ENCODE measurements at places on chromosomes 7 and 10.

DNA sequence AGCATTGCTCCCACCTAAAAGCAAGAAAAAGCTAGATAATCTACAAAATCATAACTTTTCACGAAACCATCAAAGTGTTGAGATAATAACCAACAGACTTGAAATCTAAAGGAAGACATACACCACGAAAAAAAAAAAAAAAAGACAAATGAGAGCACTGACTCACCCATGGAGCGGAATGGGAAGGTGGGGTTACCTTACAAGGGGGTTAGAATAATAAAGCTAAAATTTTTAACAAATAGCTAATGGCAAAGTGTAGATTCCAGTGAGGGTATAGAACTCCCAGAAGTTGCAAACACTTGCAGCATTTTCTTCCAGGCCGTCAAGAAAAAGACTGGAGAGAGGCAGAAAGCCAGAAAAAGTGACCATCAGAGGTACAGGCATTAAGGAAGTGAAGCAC is 27.2 kb downstream of the IPMK start:
- no peak for DNase-seq
- peaks cover 6% of the 10 kb centered on the region for H3K4me1 ChIP-seq
- H3K27ac ChIP-seq = no peak overlapping the region
- no peaks in the 10 kb centered on the region for H3K27me3 ChIP-seq

GRCh38 chr10:97131666-97132065 is 54.1 kb downstream of the SLIT1 start:
- H3K27me3 ChIP-seq = peaks cover 2% of the 10 kb centered on the region
- no peaks in the 10 kb centered on the region for H3K4me1 ChIP-seq
- no peak overlapping the region for H3K27ac ChIP-seq
- no peak overlapping the region for H3K4me3 ChIP-seq
- no peak for DNase-seq

DNA sequence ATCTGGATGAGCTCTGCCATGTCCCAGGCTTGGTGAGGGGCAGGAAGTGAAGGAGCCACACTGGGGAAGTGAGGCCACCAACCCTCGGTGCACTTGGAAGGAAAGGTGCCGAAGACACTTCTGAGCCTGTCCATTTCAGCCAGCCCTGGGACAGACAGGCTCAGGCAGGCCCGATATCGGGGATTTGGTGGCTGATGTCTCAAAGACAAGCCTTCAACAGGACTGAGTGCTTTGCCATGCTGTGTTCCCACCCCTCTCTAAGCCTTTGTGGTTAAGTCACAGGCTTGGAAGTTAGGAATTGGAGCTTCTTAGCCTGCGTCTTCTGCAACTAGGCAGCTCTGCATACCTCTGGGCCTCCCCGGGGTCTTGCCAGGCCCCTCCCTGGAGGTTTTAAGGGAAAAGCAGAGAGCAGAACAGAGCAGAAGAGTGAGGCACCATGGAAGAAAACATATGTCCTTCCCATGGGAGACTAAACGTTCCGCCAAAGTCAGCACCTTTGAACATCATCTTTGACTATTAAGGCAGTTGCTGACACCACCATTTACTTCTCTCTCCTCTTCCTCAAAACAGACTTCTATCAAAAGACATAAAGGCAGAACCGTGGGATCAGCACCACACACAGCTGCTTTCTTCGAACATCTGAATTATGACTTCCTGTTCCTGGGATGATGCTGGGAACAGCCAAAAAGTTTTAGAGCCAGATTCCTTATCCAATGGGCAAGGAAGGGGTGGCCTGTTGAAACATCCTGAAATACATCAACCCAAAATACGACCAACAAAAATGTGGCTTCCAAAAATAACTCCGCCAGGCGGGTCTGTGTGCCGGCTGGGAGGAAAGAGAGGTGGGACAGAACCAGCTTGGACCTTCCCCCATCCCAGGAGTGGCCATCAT is 71.8 kb downstream of the AFAP1L2 start:
- no peak overlapping the region for H3K27ac ChIP-seq
- no peaks in the 10 kb centered on the region for H3K36me3 ChIP-seq
- DNase-seq = no peak
- no peak overlapping the region for H3K4me3 ChIP-seq

DNA sequence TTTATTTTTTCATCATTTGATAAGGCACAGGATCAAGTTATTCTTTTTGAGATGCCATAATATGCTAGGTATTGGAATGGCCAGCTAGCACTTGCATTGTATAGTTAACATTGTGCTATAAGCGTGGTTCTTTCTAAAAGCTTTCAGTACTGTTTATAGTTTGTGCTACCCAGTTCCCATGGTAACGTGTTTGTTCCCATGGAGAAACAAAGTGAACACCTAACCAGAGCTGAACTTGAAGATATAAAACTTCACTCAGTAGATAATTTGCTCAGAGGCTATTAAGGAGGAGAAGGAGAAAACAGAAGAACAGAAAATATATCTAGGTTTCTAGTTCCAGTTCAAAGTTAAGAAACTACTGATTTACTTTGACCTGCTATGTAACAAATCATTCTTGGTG is 23.6 kb upstream of the ITGB8 start:
- peaks cover 2% of the 10 kb centered on the region for H3K27me3 ChIP-seq
- no peaks in the 10 kb centered on the region for H3K4me1 ChIP-seq
- DNase-seq = no peak
- no peak overlapping the region for H3K4me3 ChIP-seq

DNA sequence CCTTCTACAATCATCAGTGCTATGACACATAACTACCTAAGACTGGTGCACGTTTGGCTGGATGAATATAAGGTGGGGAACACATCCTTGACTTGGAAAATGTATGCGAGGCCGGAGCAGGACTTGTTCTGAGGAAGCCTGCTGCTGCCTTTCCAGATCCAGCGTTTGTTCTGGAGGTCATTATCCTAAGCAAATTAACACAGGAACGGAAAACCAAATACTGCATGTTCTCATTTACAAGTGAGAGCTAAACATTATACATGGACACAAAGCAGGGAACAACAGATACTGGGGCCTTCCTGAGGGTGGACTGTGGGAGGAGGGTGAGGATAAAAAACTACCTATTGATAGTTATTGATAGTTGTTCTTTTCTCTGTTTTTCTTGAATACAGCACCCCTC is 10.8 kb upstream of the GALNT11 start:
- no peak overlapping the region for H3K4me3 ChIP-seq
- peaks cover 4% of the 10 kb centered on the region for H3K27me3 ChIP-seq
- no peak for DNase-seq
- H3K36me3 ChIP-seq = no peaks in the 10 kb centered on the region
- H3K27ac ChIP-seq = no peak overlapping the region

GRCh38 chr7:151895631-151896031 is 18.7 kb upstream of the PRKAG2 start:
- no peaks in the 10 kb centered on the region for H3K4me1 ChIP-seq
- H3K27me3 ChIP-seq = peaks cover 26% of the 10 kb centered on the region
- no peaks in the 10 kb centered on the region for H3K36me3 ChIP-seq
- no peak overlapping the region for H3K4me3 ChIP-seq

DNA sequence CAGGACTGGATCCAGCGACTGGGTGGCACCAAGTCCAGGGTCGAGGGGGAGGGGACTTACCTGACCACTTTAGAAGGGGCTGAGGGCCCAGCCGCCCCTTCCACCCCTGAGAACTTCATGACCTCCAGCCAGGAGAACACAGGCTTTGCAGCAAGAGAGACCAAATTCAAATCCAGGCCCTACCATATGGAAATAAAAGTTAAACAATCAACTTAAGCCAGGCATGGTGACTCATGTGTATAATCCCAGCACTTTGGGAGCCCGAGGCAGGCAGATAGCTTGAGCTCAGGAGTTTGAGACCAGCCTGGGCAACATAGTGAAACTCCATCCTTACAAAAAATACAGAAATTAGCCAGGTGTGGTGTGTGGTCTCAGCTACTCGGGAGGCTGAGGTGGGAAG is 61.9 kb downstream of the COL13A1 start:
- peaks cover 2% of the 10 kb centered on the region for H3K27me3 ChIP-seq
- DNase-seq = no peak
- H3K36me3 ChIP-seq = no peaks in the 10 kb centered on the region
- no peak overlapping the region for H3K4me3 ChIP-seq
- no peak overlapping the region for H3K27ac ChIP-seq

DNA sequence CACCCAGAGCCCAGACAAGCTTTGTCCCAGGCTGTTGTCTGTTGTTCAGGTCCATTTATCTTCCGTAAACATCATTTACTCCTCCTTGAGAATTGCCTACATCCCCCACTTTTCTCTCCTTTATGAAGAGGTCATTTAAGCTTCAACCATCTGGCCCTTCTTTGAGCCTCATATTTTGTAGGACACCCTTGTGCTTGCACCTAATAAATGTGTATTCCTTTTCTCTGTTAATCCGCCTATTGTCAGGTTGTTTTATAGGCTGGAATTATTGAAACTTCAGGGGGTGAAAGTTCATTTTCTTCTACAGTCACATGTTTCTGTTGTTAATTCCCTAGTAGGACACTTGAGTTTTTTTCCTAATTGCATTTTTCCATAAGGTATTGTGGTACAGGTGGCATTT is 19.6 kb upstream of the CTTNBP2 start:
- H3K4me3 ChIP-seq = no peak overlapping the region
- no peaks in the 10 kb centered on the region for H3K36me3 ChIP-seq
- H3K4me1 ChIP-seq = no peaks in the 10 kb centered on the region
- no peaks in the 10 kb centered on the region for H3K27me3 ChIP-seq

- no peaks in the 10 kb centered on the region for H3K4me1 ChIP-seq
- no peaks in the 10 kb centered on the region for H3K27me3 ChIP-seq
- no peak overlapping the region for H3K4me3 ChIP-seq
These were observed 52.2 kb downstream of the GPR158 start for GRCh38 chr10:25226775-25227682.

DNA sequence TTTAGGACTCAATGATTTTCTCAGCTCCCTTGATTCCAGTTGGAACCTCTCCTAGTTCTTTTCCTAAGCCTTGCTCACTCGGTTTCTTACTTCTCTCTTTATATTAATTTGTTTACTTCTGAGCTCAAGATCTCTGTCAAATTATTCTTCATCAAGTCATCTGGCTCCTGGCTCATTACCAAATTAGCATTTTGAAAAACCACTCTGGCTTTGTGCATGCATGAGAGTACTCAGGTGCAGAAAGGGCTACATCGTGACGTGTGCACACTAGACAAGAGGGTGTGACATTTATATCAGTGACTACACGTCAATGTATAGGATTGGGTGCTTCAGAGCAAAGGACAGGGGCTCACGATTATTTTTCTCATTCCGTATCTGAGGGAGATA is 645.7 kb upstream of the DPP6 start:
- DNase-seq = no peak
- no peaks in the 10 kb centered on the region for H3K4me1 ChIP-seq
- no peaks in the 10 kb centered on the region for H3K27me3 ChIP-seq
- H3K36me3 ChIP-seq = no peaks in the 10 kb centered on the region

DNA sequence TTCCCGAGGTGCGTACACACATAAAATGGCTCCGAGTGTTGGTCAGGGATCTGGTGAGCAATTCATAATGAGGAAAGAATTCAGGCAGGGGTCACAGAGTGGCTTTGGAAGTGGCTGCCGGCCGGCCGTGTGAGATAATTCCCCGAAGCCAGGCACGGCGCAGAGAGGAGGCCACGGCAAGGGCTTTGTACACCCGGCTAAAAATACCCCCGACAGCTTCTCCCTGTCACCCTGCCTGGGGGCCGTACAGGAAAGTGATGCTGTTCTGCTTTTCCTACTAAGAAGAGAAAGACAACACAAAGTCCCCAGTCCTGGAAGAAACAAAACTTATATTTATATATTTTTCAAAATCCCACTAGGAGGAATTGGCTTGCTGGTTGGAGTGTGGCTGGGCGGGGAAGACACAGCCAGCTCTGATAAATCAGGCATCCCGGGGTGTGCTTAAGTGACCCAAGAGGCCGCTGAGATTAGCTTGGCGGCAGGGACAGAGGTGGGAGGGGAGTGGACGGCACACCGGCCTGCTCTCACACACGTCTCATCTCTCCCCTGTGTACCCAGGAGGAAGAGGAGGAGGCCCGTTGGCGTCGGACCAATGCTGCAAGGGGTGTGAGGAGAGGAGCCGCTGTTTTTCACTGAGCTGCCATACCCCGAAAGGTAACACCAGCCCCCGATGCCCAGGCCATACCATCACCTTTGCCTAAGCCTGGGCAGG is 70.5 kb downstream of the ZMIZ1 start:
- no peak overlapping the region for H3K4me3 ChIP-seq
- no peak overlapping the region for H3K27ac ChIP-seq
- no peaks in the 10 kb centered on the region for H3K36me3 ChIP-seq
- no peak for DNase-seq
- H3K4me1 ChIP-seq = peaks cover 37% of the 10 kb centered on the region

GRCh38 chr10:4028027-4028471 is 243.0 kb upstream of the KLF6 start:
- no peak overlapping the region for H3K4me3 ChIP-seq
- DNase-seq = no peak
- H3K27me3 ChIP-seq = no peaks in the 10 kb centered on the region
- H3K27ac ChIP-seq = no peak overlapping the region
- peaks cover 3% of the 10 kb centered on the region for H3K36me3 ChIP-seq

DNA sequence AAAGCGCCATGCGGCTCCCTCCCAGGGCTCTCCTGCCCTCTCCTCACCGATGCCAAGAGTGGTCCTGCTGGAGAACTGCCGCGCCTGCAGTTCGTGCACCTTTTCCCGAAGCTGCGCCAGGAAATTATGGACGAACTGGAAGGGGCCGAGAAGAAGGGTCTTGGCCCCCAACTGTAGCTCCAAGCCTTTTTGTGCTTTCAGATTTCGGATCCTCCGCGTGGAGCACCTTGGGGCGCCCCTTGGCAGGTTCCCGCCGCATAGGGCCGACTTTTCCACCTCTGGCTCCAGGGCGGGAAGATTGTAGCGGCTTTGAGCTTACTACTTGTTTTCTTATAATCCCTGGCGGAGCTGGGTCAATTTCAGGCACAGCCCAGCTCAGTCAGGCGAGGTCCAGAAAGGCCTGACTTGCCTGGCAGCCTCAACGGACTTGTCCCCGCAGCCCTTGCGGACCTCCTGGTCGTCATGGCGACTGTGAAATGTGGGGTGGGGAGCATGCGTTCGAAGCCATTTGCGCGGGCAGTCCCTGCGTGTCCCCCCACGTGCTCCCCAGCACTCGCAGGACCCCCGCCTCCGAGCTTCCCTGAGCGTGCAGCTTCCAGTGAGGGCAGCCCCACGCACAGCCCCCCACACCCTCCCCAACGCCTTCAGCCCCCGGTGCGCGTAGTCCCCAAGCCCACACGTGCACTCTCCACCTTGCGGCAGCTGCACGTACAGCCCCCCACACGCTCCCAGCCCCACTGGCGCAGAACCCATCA is 129.9 kb downstream of the KBTBD2 start:
- no peak overlapping the region for H3K4me3 ChIP-seq
- H3K4me1 ChIP-seq = peaks cover 11% of the 10 kb centered on the region
- peaks cover 56% of the 10 kb centered on the region for H3K27me3 ChIP-seq
- H3K27ac ChIP-seq = no peak overlapping the region

- no peaks in the 10 kb centered on the region for H3K4me1 ChIP-seq
- no peak overlapping the region for H3K27ac ChIP-seq
- no peak overlapping the region for H3K4me3 ChIP-seq
- no peaks in the 10 kb centered on the region for H3K36me3 ChIP-seq
These were observed 76.0 kb upstream of the CTTNBP2 start for GRCh38 chr7:117949232-117949631.

GRCh38 chr10:71072823-71073210 is 139.6 kb upstream of the UNC5B start:
- no peaks in the 10 kb centered on the region for H3K4me1 ChIP-seq
- H3K36me3 ChIP-seq = no peaks in the 10 kb centered on the region
- no peak overlapping the region for H3K4me3 ChIP-seq

- no peaks in the 10 kb centered on the region for H3K4me1 ChIP-seq
- no peaks in the 10 kb centered on the region for H3K36me3 ChIP-seq
- no peak overlapping the region for H3K4me3 ChIP-seq
- H3K27ac ChIP-seq = no peak overlapping the region
These were observed 62.4 kb downstream of the HIBADH start for GRCh38 chr7:27600247-27600646.

Data from activated CD8-positive, alpha-beta memory T cell treated with anti-CD3 and anti-CD28 coated beads, Interleukin-2, amount 10 ng/mL, durations not matched to agents 7 days and 5 days (primary cell).